NCI-H460 (cell line): ENCODE measurements at places on chromosomes 4 and X. TPM values are rescaled to one million over a fixed set of nuclear protein-coding genes. Genes with fewer than 3 reads are reported as not detected.

DNA sequence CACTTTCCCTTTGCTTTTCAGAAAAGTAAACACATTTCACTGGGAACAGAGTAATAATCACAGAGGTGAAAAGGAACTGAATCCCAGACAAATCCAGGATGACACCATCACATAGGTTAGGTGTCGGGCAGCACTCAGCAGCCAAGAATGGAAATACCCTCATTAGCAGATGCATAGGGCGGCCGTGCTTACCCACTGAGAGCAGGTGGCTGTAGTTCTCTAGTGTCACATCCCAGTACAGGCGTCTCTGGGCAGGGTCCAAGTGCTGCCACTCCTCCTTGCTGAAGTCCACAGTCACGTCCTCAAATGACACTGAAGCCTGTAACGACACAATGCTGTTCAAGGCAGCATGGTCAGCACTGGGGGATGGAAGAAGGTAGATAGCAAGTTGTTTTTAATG lies 26.9 kb downstream of the ZNF41 start:
- DNase-seq: no peak

- no peak for DNase-seq
Measured at GRCh38 chrX:111123125-111123524, 27.1 kb downstream of the PAK3 start.

DNA sequence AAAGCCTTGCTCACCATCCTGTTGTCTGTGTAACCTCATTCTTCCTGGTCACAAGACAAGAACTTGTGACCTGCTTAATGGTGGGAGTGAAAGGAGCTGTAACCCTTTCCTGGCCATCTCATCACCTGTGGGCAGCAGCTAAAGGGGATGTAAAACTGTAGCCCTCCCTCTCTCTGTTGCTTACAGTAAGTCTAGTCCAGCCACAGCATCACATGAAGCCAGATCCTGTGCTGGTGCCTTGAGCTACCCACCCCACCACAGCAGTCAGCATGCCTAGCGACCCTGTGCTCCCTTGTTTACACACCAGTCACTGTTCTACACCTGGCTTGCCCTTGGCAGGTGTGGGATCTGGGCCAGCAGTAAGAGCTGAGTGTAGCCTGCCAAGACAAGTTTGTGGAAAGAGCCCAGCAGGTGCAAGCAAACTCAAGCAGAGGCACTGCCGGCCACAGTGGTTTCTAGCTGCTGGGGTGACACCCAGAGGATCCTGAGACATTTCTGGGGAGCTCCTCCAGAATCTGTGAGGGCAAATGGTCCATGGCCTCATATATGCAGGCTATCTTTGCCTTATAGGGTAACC lies 41.0 kb downstream of the UGT2B28 start:
- no peak for DNase-seq

DNA sequence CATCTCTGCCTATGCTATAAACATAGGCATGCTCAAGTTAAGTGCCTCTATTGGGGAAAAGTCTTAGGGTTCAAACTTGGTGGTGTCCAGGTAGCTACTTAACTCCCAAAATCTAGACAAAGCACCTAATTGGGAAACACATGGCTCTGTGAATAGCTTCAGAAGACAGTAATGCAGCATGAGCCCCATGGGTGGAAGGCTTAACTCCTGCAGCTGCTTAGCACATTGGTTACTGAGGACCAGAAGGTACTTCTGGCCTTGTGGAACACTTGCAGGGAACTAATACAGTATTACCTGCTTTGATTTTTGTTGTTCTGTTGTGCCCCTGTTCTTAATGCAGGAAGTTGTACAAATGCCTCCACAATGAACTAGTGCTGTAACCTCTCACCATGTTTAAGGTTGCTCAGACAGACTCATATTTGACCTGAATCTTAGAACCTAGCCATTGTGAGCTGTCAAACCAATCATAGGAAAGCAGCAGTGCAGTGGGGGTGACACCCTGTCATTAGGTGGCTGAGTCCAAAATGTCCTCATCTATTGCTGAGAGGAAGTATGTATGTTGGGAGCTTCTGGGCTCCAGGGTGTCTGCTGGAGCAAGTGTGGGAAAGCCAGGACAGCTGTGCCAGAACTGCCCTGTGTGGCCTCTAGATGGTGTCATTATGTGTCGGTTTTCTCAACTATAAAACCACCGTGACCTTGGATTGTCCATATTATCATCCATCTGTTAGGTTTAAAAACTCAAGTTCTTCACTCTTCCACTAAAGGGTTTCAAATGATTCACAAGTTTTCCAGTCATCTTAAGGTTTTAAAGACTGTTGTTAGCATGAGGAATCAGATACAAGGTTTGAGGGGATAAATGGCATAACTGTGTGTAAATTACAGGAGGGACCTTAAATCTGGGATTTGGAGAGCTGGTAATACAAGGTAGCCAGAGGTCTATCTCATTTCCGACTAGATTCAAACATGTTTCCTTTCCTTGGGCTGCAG lies 69.9 kb upstream of the WDR1 start:
- DNase-seq: no peak

- no peak for DNase-seq
Measured at GRCh38 chr4:144582105-144582850, 63.7 kb upstream of the HHIP start.

GRCh38 chr4:4836044-4836443 lies 23.4 kb upstream of the MSX1 start:
- no peak for DNase-seq

GRCh38 chr4:43816116-43816515 lies 632.5 kb downstream of the KCTD8 start:
- DNase-seq: no peak

- no peak for DNase-seq
Measured at GRCh38 chr4:18608908-18609533, 587.5 kb upstream of the LCORL start.

- no peak for DNase-seq
Measured at GRCh38 chr4:48704091-48704802, 75.8 kb downstream of the FRYL start.

GRCh38 chr4:152965611-152966010 lies 29.5 kb downstream of the FHDC1 start:
- no peak for DNase-seq

DNA sequence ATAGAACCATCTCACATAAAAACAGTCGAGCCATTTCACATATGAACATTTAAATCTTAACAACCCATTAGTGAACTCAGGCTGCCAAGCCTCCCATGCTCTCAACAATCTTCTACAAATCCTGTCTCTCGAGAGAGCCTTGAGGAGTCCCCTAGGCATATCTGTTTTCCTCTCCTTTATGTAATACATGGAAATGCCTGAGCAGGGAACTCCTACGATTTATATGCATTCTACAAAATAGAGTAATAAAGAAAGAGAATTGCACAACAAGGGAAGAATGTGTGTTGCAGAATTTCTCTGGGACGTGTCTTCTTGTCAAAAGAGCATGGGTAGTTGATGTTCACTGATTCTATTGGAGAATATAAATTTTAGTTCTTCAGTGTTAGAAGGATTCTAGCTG lies 101.8 kb upstream of the VCX2 start:
- no peak for DNase-seq

GRCh38 chr4:8699063-8699385 lies 106.5 kb downstream of the CPZ start:
- DNase-seq: no peak

DNA sequence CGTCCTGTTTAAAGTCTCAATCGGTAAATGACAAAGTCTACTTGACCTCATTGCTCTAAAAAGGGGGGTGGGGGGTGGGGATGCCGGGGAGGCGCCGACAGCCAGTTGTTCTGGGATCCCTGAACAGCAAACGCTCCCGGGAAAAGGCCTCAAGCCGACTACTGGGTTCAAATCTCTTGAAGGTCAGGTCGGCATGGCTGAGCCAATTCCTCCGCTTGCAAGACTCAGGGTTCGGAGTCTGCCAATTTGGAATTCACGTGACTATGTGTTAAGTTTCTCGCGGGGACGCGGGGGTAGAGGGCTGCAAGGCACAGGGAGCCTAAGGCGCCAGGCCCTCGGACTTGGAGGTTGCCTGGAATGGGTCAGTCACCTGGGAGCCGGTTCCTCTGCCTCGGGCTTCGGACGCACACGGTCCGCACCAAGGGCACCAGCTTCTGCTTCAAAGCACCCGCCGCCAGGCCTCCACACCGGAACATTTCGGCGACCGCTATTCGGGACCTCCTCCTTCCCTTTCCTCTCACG lies 399 bp downstream of the AIFM1 start:
- no peak for DNase-seq

- DNase-seq: no peak
Measured at GRCh38 chr4:52750819-52751486, at the start of gene ERVMER34-1. Gene ERVMER34-1 (minus strand): TSS chr4:52751425. CDS start chr4:52745520, 5,905 bp downstream.

DNA sequence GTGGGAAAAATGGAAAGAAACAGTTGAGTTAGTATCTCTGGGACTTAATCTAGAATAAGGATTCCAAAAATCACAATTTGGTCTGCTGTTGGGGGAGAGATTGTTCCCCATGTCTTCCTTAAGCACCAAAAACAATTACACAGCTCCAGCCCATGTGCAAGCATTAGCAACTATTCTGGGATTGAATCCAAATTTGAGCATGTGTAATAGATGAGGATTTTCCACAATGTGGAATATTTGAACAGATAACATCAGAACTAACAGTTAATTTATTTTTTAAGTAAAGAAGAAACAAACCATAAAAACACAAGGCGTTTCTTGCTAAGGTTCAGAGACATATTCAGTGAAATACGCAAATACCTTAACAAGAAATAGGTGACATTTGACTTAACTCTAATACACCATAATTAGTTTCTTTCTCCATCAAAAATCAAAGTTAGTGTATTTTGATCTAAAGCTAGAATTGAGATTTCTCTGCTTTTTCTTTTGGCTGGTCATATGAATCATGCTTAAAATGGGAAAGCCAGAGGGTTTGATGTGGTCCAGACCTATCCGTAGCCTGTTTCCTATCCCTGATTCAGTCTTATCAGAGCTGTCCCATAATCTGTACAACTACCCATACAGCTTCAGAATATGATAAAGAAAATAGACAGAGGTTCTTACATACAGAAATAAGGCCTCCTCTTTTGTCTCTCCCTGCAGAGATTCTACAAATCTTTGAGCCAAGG lies 413.4 kb downstream of the PACRGL start:
- no peak for DNase-seq

- DNase-seq: no peak
Measured at GRCh38 chr4:81601358-81601694, 129.6 kb upstream of the RASGEF1B start.

DNA sequence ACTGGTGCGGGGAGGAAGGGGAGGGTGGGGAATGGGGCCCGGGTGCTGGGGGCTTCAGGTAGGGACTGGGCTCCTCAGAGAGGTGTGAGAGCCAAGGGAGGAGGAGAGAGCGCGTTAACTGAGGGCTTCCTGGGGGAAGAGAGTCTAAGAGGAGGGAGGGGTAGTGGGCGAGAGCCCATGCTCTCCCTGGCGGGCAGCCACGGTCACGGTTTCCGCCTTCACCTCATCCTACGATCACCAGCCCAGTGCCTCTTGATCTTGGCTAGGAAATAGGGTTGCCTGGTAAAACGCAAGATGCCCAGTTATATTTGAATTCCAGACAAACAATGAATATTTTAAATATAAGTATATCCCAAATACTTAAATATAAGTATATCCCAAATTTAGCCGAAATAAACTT lies 60.8 kb upstream of the GRPEL1 start:
- DNase-seq: no peak

- no peak for DNase-seq
Measured at GRCh38 chr4:121457278-121457875, 76.6 kb upstream of the QRFPR start.

DNA sequence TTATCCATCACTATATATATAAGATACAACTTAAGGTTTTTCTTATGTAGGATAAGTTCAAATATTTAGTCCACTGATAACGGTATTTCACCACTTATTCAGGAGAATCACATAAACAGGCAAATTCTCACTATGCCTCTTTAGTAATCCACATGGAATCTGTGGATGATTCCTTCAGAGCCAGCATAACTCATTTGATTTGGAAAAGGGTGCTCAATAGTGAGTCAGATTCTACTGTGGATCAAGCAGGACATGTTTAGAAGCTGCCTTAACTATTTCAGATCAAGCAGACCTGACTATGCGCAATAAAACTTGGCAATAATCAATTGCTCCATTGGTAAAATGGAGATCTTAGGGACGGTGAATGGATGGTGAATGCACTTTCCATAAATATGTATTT lies 184.1 kb downstream of the CBR4 start:
- no peak for DNase-seq

- no peak for DNase-seq
Measured at GRCh38 chrX:31099536-31100090, 27.8 kb upstream of the FTHL17 start.

DNA sequence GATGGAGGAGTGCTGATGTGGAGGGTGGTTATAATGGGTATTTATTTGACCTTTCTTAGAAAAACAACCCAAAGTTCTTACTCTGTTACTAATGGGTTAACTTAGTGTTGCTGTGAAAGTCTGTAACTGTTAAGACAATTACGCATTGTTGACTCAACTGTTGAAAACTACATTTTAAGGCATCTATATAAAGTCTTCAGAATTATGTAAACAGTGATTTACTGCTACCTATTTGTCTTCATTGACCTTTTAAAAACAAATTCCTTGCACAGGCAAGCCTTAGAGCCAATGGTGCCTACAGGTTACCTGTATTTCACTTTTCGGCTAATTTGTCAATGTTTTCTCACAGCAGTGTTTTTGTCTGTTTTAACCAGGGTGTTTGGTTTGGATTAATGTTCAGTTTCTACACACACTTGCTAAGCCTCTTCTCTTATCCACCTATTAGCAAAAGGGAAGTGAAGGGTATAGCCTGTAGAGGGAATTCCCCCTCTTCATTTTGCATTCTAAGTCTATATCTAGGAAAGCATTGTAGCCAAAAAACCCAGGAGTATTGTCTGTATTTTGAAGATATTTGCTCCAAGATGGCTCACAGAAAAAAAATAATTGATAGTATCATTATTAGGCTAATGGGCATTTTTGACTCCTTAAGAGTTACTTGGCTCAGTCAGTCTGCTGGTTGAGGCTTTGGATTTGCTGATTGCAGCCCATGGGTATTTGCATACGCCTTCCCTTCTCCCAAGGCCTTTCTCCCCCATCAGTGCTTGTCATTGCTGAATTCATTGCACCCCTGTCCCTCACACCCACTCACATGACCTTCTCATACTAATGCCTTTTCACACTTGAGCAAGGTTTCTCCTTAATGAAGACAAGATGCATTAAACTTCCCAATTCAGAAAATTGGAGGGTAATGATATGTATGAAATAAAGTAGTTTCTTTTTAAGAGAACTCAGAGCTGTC lies 30.5 kb downstream of the AFF1 start:
- DNase-seq: no peak

GRCh38 chr4:38284294-38285030 lies 324.3 kb downstream of the PTTG2 start:
- DNase-seq: no peak

- DNase-seq: no peak
Measured at GRCh38 chr4:119106036-119107000, 29.3 kb upstream of the MYOZ2 start.

MAGEE2 gene
- total RNA-seq: not detected in 2 replicates

GPRIN3 gene
- 36.5 and 42.8 TPM in 2 replicates for total RNA-seq

S100G gene
- not detected in 2 replicates for total RNA-seq

TCEAL6 gene
- total RNA-seq: not detected in 2 replicates

RPS6KA6 gene
- 3.3 and 4.0 TPM in 2 replicates for total RNA-seq

SPACA5 gene
- not detected in 2 replicates for total RNA-seq

UGT2B11 gene
- total RNA-seq: not detected in 2 replicates

PPP4R3C gene
- not detected in 2 replicates for total RNA-seq

NUDT10 gene
- 0.50 and 0.81 TPM in 2 replicates for total RNA-seq

TRAM1L1 gene
- 4.0 and 4.2 TPM in 2 replicates for total RNA-seq

OPRPN gene
- not detected in 2 replicates for total RNA-seq

OTC gene
- total RNA-seq: not detected in 2 replicates

THAP9 gene
- total RNA-seq: 6.0 and 8.9 TPM in 2 replicates
